ENCODE measurements at places on chromosomes 13 and 19. TPM values are rescaled to one million over a fixed set of nuclear protein-coding genes. Genes with fewer than 3 reads are reported as not detected.

GRCh38 chr13:45522571-45522970, 57.8 kb downstream of the COG3 start:
- no peak for DNase-seq

- no peak for DNase-seq
These were observed 35.4 kb downstream of the ZNF787 start for GRCh38 chr19:56085571-56086275.

- DNase-seq = no peak
These were observed 2.2 kb upstream of the RAB3A start for GRCh38 chr19:18206018-18206417.

GRCh38 chr13:77737583-77738200, 40.2 kb downstream of the SLAIN1 start:
- no peak for DNase-seq

DNA sequence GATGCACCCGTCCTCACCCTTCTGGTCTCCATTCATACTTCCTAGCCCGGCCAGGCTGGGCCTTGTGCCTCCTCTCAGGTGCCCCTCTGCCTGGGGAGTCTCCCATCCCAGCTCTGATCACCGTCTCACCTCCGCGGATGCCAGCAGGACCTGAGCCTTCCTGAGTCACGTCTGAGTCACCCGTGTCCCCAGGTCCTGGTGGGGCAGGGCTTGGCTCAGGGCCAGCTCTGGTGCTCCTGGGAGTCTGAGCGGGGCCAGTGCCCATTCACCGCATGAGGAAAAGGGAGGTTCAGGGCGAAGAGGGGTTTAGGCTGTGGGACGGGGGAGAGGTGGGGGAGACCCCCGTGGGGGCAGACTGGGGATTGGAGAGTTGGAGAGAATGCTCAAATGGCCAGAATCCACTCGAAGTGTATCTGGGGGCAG, 593 bp downstream of the ATP8B3 start:
- no peak for DNase-seq

- DNase-seq = no peak
These were observed 28.6 kb downstream of the BICRA start for GRCh38 chr19:47637550-47637949.

DNA sequence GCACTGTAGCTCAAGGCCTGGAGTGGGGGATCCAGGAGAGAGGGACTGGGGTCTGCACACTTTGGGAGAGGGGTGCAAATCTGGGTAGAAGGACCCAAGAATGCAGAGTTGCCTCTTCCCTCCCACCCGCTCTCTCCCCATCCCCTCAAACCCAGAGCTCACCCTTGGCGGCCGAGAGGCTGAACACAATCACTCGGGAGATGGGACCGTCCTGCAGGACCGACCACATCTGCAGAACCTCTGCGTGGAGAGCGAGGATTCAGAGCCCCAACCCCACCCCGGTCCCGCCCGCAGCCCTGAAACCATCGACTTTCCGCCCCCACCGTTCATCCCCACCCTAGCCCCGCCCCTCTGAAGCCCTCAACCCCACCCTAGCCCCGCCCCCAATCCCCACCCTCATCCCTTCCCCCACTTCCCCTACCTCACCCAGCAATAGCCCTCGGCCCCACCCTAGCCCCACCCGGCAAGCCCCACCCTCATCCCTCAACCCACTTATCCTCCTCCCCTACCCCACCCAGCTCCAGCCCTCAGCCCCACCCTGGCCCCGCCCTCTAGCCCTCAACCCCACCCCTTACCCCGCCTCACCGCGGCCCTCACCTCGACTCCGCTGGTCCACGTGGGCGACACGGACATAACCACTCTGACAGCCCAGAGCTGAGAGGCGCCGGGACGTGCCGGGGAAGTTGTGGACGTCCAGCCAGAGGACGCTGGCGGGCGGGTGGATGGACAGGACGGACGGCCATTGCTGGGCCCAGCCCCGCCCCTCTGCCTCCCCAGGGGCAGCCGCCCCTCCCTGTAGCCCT, 4.1 kb downstream of the KPTN start:
- no peak for DNase-seq

DNA sequence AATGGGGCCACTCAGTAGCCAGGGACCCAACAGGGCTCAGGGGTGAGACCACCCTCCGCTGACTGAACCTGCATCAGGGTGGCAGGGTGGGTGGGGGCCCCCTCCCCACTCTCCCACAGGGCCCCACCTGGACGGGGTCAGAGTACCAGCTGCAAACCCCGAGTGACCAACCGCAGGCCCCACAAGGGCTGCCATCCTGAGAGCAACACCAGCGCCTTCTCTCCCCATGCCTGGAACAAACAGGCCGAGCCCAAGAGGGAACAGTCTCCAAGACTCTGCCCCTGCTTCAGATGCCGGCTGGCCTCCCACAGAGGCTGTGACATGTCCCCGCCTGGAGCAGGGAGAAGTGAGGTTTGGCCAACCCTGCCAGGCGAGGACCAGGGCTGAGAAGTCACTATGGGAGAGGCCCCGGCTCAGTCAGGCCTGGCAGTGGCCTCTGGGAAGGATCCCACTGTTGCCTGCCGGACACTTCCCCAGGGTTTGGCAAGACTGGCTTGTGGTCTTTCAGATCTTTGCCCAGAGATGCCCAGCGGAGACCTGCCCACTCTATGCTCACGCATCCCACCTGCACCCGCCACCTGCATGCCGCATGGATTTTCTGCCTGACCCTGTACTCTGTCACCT, 27.2 kb downstream of the MPND start:
- DNase-seq = no peak

DNA sequence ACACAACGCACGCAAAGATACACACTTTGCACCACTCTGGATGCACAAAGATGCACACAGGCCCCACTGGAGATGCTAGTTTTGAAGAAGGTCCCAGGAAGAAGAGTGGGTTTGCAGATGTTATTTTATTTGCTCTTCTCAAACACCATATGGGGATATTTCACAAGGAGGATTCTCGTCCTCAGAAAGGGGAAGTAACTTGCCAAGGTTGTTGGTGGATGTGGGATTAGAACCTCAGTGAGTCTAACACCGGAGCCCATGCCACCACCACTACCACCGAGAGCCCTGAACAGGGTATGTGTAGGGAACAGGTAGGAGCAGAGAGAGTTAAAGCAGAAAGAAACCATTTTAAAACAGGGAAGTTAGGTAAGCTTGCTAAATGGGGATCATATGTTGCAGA, 9.6 kb upstream of the CEACAM6 start:
- DNase-seq = no peak

GRCh38 chr19:35204799-35205732, 23.5 kb downstream of the FAM187B start:
- DNase-seq = no peak

DNA sequence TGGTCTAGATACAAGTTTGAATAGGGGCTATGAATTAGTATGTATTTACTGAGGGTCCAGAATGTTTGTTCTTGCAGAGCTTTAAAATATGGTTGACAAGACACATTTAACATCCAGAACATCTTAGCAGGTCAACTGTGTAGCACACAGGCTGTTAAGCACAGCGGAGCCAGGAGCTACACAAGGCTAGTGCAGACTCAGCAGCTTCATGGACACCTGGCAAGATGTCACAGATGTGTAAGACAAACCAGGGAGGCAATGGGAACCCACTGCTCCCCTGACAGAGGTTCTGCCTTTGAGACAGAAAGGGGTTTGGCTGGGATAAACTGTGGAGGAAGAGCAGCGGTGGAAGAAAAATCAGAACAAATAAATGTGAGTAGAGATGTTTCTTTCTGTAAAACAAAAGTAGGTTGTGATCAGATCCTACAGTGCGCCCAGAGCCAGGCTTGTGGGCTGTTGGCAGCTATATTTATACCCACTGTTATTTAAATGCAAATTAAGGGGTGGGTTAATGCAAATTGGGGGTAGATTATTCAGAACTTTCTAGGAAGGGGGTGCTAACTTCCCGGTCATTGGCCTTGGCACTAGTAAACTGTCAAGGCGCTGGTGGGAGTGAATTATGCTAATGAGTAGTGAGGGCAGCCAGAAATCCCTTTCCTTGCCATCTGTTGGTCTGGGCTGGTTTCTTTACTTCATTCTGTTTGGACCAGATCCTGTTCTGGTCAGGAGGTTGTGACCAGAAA, 33.0 kb downstream of the MIPEP start:
- DNase-seq = no peak

- no peak for DNase-seq
These were observed 123.8 kb downstream of the STK24 start for GRCh38 chr13:98452851-98453843.

GRCh38 chr13:112172641-112173251, 105.8 kb downstream of the SOX1 start:
- no peak for DNase-seq

GRCh38 chr19:32798201-32798600, 71.4 kb downstream of the SLC7A9 start:
- DNase-seq = no peak

- DNase-seq = no peak
These were observed 1.1 kb downstream of the ZBTB45 start for GRCh38 chr19:58518256-58519086.

GRCh38 chr19:52176574-52176973, 5.2 kb upstream of the ZNF836 start:
- peak; percentile 39 for DNase-seq

GRCh38 chr13:44276061-44276460, 97.6 kb upstream of the SERP2 start:
- no peak for DNase-seq

DNA sequence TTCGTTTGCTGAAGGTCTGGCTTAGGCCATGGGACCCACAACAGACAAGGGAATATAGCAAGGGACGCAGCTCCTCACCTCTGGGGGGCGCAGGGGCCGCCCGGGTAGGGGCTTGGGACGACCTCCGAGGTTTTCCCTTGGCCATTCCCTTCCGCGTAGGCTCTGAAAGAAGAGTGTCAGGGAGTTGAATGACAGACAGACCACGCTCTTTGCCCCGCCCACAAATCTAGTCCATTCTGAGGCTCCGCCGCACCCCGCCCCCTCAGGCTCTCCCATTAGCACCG, 11.4 kb upstream of the ZNF414 start:
- DNase-seq = no peak

DNA sequence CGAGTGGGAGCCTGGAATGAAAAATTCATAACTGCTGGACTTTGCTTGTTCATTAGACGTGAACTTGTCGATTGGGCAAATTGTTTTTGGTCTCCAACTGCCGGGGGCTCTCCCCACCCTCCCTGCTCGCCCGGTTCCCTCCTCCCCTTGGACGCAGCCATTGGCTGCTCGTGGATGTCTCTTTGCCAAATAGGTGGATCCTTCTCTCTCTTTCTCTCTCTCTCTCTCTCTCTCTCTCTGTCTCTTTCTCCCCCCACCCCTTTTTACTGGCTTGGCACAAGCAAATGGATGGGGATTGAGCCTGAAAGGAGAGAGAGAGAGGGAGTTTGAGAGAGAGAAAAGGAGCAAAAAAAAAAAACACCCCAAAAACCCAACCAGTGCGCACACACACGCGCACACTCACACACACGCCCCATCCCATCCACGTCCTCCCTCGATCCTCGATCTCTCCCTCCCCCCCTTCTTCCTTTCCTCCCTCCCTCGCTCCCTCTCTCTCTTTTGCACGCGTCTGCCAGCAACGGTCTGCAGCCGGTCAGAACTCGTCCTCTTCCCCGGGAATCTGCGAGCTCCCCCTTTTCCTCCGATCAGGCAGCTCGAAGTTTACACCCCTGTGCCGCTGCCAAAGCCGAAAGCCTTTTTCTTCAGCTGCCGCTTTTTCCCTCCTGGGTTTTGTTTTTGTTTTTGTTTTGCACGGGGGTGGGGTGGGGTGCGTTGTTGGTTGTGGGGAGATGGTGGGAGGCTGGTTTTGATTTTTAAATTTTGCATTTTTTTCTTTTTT, 27.8 kb downstream of the NFIX start:
- DNase-seq = no peak

- DNase-seq = no peak
These were observed 107.7 kb downstream of the PTPRS start for GRCh38 chr19:5232798-5233505.

DNA sequence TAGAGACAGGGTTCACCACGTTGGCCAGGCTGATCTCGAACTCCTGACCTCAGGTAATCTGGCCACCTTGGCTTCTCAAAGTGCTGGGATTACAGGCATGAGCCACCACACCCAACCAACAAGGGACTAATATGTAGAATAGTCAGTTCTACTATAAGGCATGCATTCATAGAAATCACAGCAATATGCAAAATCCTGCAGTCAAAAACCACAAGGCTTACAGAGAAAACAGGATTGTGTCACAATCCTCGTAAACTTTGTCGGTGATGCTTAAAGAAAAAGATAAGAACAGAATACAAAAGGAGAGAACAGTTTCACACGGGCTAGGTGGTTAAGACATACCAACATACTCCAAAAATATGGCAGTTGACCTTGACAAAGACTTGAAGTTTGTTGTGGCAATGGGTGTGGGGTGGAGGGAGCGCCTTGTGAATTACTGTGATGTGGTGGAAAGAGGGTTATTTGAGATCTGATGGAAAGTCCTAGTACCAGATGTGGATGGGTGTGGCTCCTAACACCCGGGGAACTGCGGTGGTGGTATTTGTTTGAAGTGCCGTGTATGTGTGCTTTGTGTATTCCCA, 12.4 kb downstream of the NOSIP start:
- DNase-seq = no peak

GRCh38 chr19:13881251-13881691, 4.3 kb downstream of the NANOS3 start:
- no peak for DNase-seq

DNA sequence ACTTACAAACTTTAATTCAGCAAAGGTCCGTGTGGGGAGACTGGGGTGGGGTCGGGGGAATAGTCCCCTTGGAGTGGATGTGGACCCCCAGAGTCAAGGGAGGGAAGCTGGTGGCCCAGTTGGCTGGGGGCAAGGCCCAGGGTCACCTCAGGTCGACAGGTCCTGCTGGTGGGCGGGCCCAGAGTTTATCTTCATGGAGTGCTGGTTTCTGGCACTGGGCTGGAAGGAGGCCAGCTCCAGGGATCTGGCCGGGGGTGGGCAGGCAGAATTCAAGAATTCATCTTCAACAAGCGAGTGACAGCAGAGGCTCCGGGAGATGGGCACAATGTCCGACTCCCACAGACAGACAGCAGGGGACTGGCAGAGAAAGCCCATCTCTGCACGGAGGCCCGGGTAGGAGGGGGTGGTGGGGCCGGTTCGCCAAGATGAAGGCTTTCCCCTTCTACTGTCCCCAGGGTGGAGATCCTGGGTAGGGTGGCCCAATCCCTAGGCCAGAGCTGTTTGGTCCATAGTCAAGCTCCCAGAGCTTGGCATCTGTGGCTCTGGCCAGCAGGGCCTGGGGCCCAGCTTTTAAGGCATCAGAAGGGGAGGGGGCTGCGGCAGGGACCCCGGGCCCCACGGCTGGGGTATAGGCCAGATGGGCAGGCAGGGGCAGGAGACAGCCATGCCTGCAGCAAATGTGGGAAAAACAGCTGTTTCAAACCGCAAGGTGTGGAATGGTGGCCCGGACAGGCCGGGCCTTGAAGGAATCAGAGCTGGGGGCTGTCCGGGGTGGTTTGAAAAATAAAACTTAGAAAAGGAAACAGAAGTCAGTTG, 622 bp upstream of the FDX2 start:
- DNase-seq = peak; percentile 19

GRCh38 chr19:47691782-47692181, 21.4 kb upstream of the EHD2 start:
- DNase-seq = no peak

Gene C5AR2
- not detected for total RNA-seq

Gene WDR62
- 30.6 TPM for total RNA-seq

Gene TTYH1
- total RNA-seq = not detected

Gene HTR2A
- not detected for total RNA-seq

Gene OR4F17
- total RNA-seq = not detected

Gene SYT5
- not detected for total RNA-seq

Gene PSG2
- total RNA-seq = 0.45 TPM

Gene LILRB3
- total RNA-seq = not detected

Gene MBD3L3
- not detected for total RNA-seq

Gene IGSF23
- 6.8 TPM for total RNA-seq

Gene TSKS
- not detected for total RNA-seq

Gene UBE2L5
- not detected for total RNA-seq

Gene ATP4A
- not detected for total RNA-seq

Gene ADAMTS10
- total RNA-seq = 0.77 TPM

Measured in Caco-2 (cell line).